ENCODE measurements at places on chromosomes 12 and 14. TPM values are rescaled to one million over a fixed set of nuclear protein-coding genes. Genes with fewer than 3 reads are reported as not detected.

DNA sequence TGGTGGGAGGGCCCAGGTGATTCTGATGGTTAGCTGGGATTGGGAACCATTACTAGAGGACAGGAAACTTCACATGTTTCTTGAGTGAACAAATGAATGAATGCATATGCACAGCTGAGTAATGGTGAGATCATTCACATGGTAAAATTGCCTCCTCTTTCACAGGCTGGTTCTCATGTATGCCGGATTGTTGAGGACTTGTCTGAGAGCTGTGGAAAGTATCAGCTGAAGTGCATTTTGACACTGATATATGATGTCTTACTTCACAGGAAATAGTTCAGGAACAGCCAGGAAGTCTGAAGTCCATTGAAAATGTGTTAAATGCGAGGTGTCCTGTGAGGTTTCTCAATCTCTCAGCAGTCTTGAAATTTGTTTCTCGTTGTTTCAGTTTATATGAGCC is 77.6 kb upstream of the DACT1 start:
- peak; percentile 76 for DNase-seq

DNA sequence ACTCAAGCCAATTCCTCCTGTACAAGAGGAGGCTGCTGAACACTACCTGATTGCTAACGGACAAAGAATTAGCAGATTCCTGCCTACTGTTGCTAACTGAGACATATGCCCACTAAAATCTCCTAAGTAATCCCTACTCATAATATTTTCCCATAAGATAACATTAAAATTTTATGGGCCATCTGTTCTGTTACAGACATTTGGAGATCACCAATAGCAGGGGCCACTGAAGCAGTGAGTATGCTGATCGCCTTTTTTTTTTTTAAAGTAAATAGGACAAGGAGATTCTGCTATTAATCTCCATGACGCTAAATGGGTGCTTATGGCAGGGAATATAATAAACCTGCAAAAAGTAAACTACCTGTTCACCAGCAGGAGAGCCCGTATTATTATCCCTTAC is 292.9 kb downstream of the MED13L start:
- DNase-seq: no peak

GRCh38 chr12:113333877-113334785 is 778 bp downstream of the SLC8B1 start:
- no peak for DNase-seq

Gene PROX2
- 0.03 TPM for total RNA-seq

Measured in HT1080 (cell line).